Vagina (tissue), 2 donors: ENCODE measurements at places on chromosomes 12 and 14.

DNA sequence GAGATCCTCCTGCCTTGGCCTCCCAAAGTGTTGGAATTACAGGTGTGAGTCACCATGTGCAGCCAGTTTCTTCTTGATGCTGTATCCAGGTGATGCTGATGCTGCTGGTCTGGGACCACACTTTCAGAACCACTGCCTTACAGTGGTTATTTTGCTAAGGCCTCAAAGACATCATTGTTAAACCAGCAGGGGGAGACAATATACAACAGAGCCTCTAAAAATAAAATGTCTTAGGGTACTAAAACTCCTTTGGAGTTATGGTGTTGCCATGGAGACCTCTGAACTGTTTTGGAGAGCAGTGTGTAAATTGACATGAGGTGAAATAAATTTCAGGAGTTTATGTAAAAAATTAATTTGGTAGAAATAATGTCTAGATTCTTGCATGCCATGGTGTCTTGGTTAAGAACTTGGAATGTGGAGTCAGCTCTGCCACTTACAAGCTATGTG is 1.1 kb upstream of the ARG2 start:
- DNase-seq = no peak

DNA sequence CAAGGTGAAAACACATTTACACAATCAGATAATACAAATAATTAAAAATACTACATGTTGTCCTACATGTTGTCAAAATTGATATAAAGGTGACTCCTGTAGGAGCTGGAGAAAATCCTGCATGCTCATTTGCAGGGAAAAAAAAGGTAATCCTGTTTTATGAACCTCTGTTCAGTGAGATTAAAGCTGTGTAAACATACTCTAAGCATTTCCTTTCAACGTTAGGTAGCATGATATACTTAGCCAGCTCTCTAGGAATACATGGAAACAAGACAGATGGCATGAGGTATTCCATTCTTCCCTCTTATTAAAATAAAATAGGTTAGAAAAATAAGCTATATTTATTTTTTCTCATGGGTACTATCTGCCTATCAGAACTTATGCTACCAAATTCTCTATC is 635.7 kb upstream of the FLRT2 start:
- no peak for DNase-seq

- DNase-seq = no peak
Measured at GRCh38 chr12:49410818-49411217, 43.6 kb downstream of the SPATS2 start.

- DNase-seq = no peak
Measured at GRCh38 chr12:25362646-25363045, 111.9 kb upstream of the KRAS start.

GRCh38 chr14:103103461-103104388 is 9.2 kb downstream of the EXOC3L4 start:
- DNase-seq = no peak

DNA sequence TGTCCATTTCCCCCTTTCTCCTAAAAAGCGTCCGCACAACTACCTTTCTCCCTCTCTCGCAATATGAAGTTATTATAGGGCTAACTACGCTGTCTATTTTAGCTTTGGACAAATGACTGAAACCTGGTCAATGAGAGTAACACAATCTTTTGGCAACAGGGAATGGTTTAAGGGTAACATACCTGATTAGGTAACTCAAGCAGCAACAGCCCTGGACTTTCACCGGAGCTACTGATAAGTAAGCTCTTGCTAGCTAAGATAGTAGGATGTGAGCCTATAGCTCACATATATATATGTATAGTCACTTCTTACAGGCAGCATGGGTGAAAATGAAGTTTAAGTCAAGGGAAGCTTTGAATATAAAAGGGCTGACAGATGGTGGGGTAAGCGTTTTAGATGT is 313.0 kb downstream of the CEP128 start:
- no peak for DNase-seq

DNA sequence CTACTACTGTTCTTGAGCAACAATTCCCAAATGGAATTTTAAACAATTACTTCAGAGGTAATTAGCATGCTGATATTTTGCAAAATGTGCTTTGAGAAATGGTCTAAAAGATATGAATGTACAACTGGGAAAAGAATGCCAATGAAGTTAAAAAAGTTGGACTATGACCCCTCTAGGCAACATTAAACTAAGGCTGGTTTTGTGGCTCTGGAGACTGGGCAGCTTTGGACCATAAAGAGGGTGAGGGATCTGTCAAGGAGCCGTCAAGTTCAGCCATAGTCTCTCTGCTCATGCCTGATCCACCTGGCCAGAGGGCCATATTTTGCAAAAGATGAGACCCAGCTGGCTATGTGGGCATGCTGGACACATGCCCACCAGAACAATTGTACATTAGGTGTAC is 38.8 kb downstream of the CMAS start:
- no peak for DNase-seq
